Activated T-helper 2 cell treated with anti-CD3 and anti-CD28 coated beads, Interferon-gamma antibody, Interleukin-2, Interleukin-4, amounts not matched to agents 10 μg/mL and 5 μg/mL and 100 μg/mL, durations not matched to agents 14 hours and 24 hours and 36 hours (primary cell): ENCODE measurements at places on chromosomes 1 and 21. TPM values are rescaled to one million over a fixed set of nuclear protein-coding genes. Genes with fewer than 3 reads are reported as not detected.

DNA sequence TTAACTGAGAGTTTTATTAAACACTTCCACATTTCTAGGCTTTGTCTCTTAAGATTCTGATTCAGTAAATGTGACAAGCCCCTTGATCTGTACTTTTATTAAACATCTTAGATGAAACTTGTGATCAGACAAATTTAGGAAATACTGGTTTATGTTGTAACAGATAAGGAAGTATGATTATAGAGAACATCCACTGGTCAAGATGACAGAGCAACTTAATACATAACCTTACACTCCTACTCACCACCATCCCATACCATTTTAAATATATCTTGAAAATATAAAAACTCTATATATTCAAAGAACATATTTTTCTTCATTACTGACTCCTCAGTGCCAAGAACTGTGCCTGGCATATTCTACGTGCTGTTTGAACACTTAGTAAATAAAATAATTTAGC, 217.5 kb downstream of the LRRC40 start:
- no peaks in the 10 kb centered on the region for H3K36me3 ChIP-seq
- no peak for DNase-seq
- no peak overlapping the region for H3K27ac ChIP-seq

DNA sequence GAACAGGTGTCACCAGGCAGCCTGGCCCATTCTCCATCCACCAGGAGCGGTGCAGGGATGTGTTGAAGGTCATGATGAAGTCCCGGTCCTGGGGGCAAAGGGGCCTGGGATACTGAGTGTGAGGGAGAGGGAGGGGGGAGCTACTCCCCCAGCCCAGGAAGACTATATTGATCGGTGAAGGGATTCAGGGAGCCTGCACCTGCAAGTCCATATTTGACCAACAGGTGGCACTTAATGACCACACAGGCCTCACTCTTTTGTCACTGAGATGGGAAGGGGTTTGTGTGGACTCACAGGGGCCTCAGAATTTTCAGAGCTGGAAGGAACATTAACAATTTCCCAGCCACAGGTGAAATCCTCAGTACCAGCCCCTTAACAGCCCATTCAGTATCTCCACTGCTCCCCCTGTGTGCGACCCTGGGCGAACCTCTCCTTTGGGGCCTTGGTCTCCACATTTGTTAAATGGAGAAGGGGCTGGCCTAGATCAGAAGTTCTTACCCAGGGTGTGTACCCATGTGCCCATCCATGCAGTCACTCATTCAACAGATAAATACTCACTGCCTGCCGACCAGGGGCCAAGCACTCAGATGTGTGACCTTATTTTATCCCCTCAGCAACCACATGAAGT, 55.6 kb downstream of the NKAIN1 start:
- H3K4me1 ChIP-seq = peaks cover 4% of the 10 kb centered on the region
- no peaks in the 10 kb centered on the region for H3K36me3 ChIP-seq
- H3K27ac ChIP-seq = no peak overlapping the region
- H3K27me3 ChIP-seq = peaks cover 14% of the 10 kb centered on the region
- DNase-seq = peak; percentile 29
- no peak overlapping the region for H3K4me3 ChIP-seq

GRCh38 chr1:153354515-153355193, 3.0 kb upstream of the S100A9 start:
- H3K4me3 ChIP-seq = no peak overlapping the region
- H3K27ac ChIP-seq = no peak overlapping the region
- no peaks in the 10 kb centered on the region for H3K27me3 ChIP-seq
- H3K36me3 ChIP-seq = no peaks in the 10 kb centered on the region
- no peaks in the 10 kb centered on the region for H3K4me1 ChIP-seq

DNA sequence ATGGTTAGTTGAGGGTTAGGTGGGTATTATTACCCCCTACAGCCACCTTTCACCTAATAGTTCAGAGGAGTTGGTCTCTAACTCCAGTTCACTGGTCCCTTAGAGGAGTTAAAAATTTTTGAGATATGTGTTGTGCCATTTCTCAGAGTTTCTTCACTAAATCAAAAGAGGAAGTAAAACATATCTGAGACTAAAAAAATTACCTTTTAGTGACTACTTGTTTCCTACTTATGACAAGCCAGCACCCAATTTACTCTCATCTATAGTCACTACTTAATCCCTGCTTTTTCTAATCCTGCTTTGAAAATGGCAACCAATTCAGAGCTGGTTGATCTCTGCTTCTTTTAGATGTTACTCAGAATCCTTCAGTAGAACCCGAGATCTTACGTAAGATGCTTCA, 1316.8 kb upstream of the B3GALT2 start:
- H3K4me1 ChIP-seq = no peaks in the 10 kb centered on the region
- no peak for DNase-seq
- no peak overlapping the region for H3K27ac ChIP-seq
- no peak overlapping the region for H3K4me3 ChIP-seq
- no peaks in the 10 kb centered on the region for H3K27me3 ChIP-seq

GRCh38 chr1:111463029-111463683, 10.6 kb upstream of the C1orf162 start:
- no peak for DNase-seq
- H3K27ac ChIP-seq = no peak overlapping the region
- H3K4me3 ChIP-seq = no peak overlapping the region
- H3K4me1 ChIP-seq = peaks cover 13% of the 10 kb centered on the region
- no peaks in the 10 kb centered on the region for H3K27me3 ChIP-seq
- H3K36me3 ChIP-seq = peaks cover 71% of the 10 kb centered on the region

DNA sequence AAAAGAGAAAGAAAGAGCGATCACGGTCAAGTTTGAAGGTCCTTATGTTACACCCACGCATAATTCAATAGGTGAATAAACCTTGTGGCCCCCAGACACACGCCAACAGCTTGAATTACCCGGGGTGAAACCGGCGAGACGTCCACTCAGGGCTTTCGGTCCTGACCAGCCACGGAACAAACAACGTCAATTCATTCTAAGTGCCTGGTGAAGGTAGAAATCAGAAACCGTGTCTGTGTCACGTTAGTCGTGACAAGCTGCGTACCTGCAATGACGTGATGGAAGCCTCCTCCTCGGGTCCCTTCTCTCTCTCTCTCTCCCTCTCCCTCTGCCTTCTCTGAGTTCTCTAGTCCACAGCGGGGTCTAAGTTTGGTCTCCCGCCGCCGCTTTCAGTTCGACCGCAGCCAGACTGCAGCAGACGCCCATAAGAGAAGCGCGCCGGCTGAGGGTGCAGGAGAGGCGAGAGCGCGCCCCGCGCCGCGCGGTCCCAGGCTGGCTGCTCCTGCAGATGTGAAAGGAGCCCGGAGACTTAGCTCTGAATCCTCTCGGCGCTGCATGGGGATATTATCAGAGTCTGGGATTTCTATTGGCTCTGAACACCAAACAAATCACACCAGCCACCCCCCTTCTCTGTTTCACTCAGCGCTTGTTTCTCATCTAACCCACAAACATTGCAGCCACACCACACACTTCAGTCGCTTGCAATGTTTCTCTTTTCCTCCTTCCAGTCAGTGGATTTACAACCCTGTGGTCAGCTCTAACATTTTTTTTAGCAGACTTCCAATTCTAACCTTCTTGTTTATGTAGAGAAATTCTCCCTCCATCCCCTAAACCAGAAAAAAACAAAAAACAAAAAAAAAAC, at the start of gene GREM2:
Gene GREM2 (minus strand): TSS at position 537 of the 862 bp plus-strand sequence. CDS start 118,680 bp downstream, outside the sequence.
- peak within 1 kb of the TSS; percentile 87 for H3K4me3 ChIP-seq
- peak; percentile 13 for DNase-seq
- H3K4me1 ChIP-seq = peaks cover 30% of the 10 kb centered on the region
- no peak within 1 kb of the TSS for H3K27ac ChIP-seq
- peaks cover 60% of the 10 kb centered on the region for H3K27me3 ChIP-seq

DNA sequence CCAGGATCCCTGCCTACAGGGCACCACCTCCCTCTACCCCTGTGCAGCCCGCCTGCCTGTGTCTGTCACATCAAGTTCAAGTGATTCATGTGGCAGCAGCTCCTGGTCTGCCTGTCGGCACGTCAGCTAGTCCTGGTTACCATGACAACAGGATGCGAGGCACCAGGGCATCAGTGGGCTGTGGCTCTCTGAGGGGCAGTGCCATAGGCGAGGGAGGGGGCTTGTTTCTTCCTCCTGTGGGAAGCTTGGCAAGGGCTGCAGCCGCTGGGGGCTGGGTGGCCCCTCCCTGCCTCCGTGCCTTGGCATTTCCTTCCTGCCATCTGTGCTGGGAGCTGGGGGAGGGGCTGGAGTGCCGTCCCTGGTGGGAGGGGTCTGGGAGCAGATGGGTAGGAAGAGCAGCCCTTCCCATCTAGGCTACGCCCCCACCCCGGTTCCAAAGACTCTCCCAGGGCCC, 43.1 kb downstream of the FOXO6 start:
- H3K36me3 ChIP-seq = no peaks in the 10 kb centered on the region
- DNase-seq = no peak
- H3K27ac ChIP-seq = no peak overlapping the region
- no peak overlapping the region for H3K4me3 ChIP-seq

The KCNK1 gene
- total RNA-seq = 5.4 and 6.1 TPM in 2 replicates

The HPDL gene
- total RNA-seq = 26.8 and 29.0 TPM in 2 replicates

The COL8A2 gene
- total RNA-seq = not detected in 2 replicates

The LORICRIN gene
- not detected in 2 replicates for total RNA-seq

The ATAD3C gene
- total RNA-seq = 0.53 and 0.62 TPM in 2 replicates

The WNT9A gene
- 0.05 TPM in 1 of 2 replicates, not detected in the other for total RNA-seq
